Suppressor macrophage (primary cell): ENCODE measurements at places on chromosomes 3 and 15.

DNA sequence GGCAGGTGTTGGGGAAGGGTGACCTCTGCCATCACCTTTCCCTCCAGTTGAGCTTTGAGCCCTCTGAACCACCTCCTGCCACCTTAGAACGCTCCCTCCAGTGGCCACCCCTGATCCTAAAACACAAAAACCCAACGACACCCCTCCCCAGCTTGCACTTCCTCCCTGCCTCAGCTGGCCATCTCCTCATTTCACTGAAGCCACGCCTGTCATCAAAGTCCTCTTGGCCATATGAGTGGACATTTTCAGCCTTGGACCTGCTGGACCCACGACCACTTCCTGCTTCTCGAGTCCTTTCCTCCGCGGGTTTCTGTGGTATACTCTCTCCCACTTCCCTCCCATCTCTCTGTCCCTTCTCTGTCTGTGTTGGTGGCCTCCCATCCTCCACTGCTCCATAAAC, 48.5 kb upstream of the NR2C2 start:
- no peak for DNase-seq

DNA sequence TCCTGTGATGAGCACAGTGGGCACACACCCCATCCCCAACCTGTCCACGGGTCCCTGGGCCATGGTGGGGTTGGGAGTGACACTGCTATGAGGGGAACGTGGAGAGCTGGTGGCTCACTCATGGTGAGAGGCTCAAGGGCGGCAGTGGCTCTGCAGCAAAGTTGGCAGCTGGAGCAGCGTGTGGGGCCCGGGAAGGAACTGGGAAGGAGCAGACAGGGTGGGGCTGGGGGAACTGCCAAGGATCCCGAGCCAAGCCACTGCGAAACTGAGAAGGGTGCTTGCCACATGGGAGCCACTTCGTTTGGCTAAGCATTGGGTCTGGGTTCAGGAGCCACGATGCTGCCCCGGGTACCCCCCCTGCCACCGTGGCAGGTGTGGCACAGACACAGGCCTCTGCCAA, 80.1 kb downstream of the SNRK start:
- no peak for DNase-seq

GRCh38 chr3:96779810-96780209, 34.6 kb upstream of the EPHA6 start:
- no peak for DNase-seq

DNA sequence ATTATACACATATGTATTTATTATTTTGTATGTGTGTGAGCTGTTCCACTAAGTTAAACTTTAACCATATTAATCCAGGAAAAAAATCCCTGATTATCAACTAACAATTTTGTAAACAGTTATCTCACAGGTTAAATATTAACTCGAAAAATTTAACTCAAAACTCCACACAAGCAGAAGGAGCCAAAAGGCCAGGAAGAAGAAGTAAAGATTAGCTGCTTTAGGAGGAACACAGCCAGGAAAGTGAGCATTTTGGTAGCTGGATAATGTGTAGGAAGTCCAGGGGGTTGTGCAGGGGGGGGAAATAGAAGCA, 425.0 kb downstream of the TIGIT start:
- DNase-seq, result no peak

GRCh38 chr3:37162501-37163245, 11.7 kb downstream of the LRRFIP2 start:
- no peak for DNase-seq

DNA sequence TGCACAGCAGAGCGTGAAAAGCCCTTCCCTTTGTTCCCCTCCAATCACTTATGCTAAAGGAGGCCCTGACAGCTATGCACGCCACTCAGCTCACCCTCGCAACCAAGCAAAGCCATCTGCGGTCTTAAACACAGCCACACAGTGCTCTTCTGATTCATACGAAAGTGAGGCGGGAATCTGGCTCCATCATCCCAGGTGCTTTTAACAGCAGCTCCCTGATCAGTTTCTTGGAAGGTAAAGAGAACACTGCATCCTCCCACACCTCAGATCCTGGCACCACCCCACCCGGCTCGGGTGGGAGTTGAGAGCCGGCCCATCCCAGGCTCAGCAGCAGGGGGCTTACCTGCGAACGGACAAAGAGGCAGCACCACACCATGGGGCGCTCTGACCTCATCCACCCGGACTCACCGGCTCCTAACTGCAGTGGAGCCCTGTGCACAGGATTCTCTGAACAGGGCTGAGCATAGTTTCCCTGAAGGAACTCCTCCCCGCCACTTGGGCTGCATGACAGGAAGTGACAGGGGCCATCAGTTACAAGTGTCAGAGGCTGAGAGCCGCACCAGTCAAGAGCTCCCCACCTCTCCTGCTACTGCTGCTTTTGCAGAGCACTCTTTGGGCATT, 114.3 kb upstream of the ARHGEF3 start:
- DNase-seq, result peak; percentile 78

DNA sequence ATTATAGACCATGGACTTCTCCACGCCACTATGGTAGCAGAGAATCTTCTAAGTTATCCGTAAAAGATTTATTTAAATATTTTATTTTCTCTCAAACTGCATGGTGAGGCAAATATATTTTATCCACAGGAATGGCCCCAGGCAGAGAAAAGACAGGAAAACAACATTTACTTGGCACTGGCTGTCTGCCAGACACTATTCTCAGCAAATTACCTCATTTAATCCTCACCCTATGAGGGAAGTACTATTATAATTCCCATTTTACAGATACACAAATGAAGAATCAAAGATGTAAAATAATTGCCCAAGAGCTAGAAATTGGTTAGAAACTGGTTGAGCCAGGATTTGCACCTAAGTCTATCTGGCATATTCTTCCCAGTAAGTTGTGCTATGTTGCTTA, 361.4 kb upstream of the IL12A start:
- DNase-seq, result no peak

- DNase-seq, result peak; percentile 72
These were observed 28.4 kb downstream of the P3H2 start for GRCh38 chr3:190092250-190092649.

DNA sequence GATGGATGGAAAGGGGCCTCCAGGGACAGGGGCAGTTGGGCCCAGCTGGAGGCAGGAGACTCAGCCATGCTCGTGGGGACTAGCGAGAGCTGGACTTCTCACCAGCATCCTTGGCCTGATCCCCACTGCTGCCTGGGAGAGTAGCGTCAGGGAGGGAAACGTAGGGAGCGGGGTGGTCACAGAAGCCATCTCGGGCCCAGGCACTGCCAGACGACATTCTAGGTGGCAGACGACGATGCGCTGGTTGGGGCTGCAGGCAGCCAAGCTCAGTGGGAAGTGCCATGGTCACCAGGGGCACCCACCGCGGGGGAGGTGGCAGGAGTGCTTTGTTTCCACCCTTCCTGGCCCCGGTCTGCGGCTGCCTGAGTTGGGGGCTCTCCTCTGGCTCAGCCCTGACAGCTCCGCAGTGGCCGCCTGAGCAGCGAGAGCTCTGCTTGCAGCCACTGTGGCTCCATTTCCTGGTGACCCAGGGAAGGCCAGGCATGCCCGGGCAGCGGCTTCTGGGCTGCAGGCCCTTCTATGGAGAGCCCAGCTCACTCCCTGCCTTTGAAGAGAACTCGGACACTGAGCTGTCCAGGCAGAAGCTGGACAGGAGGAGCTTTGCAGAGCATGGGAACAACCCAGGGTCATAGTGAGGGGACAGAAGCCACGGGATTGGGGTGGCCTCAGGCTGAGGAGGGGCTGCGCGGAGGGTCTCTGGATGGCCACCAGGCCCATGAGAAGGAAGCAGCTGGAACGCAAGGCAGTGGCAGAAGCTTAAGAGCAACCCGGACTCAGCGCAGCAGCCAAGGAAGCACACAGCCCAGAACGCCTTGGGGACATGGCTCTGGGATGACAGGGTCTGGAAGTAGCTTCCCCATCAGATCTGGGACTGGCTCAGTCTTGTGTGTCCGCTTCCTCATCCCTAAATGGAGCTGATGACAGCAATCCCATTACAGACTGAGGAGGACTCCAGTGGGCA, 30.8 kb downstream of the KLHL25 start:
- DNase-seq, result no peak

GRCh38 chr15:66399276-66399675, 12.6 kb downstream of the MAP2K1 start:
- no peak for DNase-seq

DNA sequence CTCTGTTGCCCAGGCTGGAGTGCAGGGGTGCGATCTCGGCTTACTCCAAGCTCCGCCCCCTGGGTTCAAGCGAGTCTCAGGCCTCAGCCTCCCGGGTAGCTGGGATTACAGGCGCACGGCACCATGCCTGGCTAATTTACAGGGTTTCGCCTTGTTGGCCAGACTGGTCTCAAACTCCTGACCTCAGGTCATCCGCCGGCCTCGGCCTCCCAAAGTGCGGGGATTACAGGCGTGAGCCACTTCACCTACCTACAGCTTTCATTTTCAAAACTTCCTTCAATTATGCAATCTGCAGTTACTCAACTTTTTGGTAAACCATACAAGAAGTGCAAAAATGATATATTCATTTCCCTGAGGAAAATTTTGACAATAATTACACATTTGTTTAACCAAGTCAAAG, 14.0 kb downstream of the NANOGP8 start:
- DNase-seq, result peak; percentile 24

DNA sequence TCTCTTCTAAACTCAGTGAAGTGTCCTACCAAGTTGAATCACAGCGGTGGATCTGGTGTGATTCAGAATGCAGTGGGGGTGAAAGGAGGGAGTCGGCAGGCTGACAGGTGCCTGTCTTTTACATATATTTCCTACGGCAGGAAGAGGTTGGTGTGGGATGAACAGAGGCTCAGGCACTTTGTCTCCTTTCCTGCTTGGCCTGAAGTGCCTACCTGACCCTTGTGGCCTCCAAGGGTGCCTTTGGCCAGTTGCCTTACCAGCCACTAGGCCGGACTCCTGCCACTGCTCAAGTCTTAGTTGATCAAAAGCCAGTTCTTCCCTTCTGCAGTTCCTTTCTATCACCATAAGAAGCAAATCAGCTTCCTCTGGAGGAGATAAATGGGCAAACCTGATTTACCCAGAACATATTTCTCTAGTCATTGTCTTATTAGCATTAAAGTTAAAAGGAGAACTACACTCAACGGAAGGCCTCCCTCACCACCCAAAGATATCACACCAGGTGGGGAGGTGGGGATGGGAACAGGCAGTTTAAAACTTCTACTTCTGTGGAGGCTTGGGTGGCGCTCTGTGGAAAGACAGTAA, 52.1 kb downstream of the CRTC3 start:
- no peak for DNase-seq

GRCh38 chr15:76162036-76162398, 102.2 kb downstream of the TMEM266 start:
- DNase-seq, result no peak

- no peak for DNase-seq
These were observed 354.9 kb upstream of the ADAMTS9 start for GRCh38 chr3:65042675-65043074.

GRCh38 chr3:52494445-52494844, 693 bp upstream of the STAB1 start:
- no peak for DNase-seq
